Skin of body (tissue), 3 donors: ENCODE measurements at places on chromosomes 4 and X.

- DNase-seq: no peak
Observed at GRCh38 chr4:112916868-112917267, 132.6 kb upstream of the ANK2 start.

GRCh38 chr4:122921971-122922876 is at the start of gene NUDT6:
NUDT6 (minus strand) TSS chr4:122922597; CDS start chr4:122922572, 25 bp downstream.
- peak; percentile 44 for DNase-seq

DNA sequence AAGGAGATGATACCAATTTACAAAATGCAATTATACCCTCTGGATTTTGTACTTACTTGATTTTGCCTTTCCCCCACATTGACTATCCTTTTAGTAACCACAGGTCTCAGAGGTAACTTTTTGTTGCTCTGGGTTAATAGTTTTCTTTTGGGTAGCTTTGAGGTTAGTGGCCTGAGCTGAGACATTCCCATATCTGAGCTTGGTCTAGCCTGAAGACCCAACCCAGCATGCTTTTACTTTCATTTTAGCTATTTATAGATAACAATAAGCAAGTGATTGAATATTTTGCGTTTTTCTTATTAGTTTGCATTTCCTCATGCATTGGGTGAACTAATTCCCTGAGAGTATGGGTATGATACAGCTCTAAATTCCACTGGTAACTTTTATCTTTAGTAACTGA is 11.8 kb downstream of the HTN1 start:
- no peak for DNase-seq

DNA sequence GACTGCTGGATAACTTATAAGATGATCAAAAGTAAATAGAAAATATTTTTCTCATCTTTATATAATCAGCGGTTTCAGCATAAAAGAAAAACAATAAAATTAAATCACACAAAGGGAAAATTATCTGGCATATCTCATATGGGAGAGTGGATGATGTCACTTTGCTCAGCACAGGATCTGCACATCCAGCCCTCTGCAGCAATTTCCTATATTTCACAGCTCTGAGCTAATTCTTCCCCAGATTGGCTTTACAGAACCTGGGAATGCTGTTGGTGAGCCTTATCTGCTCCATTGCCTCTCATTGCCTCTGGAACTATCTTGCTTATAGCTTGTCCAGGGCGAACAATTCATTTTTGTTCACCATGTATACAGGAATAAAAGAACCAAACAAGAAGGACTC is 21.0 kb downstream of the FREM3 start:
- DNase-seq: no peak

- no peak for DNase-seq
Observed at GRCh38 chrX:138791551-138791950, 80.0 kb upstream of the FGF13 start.

GRCh38 chr4:184448141-184448540 is 26.2 kb downstream of the IRF2 start:
- DNase-seq: no peak
